Sciatic nerve (tissue), 2 donors: ENCODE measurements at places on chromosomes 1 and 21. TPM values are rescaled to one million over a fixed set of nuclear protein-coding genes. Genes with fewer than 3 reads are reported as not detected.
A peak's percentile ranks its signal among the peaks of the same experiment; 100 is the strongest.

The SLFNL1 gene
- 0.62 TPM for total RNA-seq

The SFN gene
- total RNA-seq, result 0.53 TPM

The SUMO3 gene
- 65.5 TPM for total RNA-seq

The SELE gene
- 20.1 TPM for total RNA-seq

The S100A1 gene
- 99.7 TPM for total RNA-seq

The SAMD11 gene
- total RNA-seq, result 6.4 TPM

The TBX19 gene
- 6.7 TPM for total RNA-seq

The TFF3 gene
- 6.1 TPM for total RNA-seq

The IVL gene
- total RNA-seq, result not detected

The RHBDL2 gene
- 0.22 TPM for total RNA-seq

GRCh38 chr1:186102547-186103148 is 272.4 kb downstream of the TPR start:
- no peak for DNase-seq

GRCh38 chr1:57536749-57537423 is 113.0 kb upstream of the DAB1 start:
- DNase-seq, result no peak

- no peak for DNase-seq
Observed at GRCh38 chr1:116201911-116202310, 90.7 kb downstream of the MAB21L3 start.

GRCh38 chr21:45991606-45992300 is 10.2 kb downstream of the COL6A1 start:
- DNase-seq, result peak; percentile 55

DNA sequence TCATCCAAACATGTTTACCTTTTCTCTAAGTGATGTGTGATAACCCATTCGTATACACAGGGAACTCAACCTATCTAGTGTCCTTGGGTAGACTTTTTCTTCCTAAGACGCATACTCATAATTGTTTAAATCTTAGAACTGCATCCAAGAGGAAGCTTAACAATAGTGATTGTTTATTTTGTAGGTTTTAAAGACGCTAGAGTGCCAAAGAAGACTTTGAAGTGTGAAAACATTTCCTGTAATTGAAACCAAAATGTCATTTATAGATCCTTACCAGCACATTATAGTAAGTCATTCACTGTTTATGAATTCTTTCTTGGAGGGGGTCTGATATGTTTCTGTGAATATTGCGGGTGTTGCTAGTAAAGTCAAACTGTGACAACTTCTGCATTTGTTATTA is 25.4 kb downstream of the PLA2G4A start:
- no peak for DNase-seq

DNA sequence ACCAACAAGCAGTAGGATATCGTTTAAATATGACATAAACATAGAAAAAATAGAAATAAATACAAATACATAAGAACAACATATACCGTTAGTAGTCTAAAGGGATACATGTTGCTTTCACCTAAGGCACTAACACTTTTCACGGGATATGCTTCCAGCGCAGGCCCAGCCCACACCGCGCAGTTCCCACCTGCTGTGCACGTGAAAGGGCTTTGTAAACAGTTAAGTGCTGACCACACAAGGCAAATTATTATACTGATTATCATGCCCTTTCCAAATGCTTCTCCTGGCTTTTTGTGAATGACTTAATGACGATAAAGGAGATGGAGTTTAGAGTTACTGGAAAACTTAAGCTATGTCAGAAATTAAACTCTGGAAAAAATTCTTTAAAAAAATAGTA is 11.3 kb upstream of the IL22RA1 start:
- DNase-seq, result no peak

GRCh38 chr1:66550243-66550642 is 16.3 kb downstream of the SGIP1 start:
- no peak for DNase-seq

- no peak for DNase-seq
Observed at GRCh38 chr1:168421399-168422004, 122.3 kb downstream of the XCL2 start.

- no peak for DNase-seq
Observed at GRCh38 chr1:63618011-63618410, 24.8 kb downstream of the PGM1 start.

GRCh38 chr1:98344731-98345130 is 316.8 kb upstream of the SNX7 start:
- DNase-seq, result no peak

DNA sequence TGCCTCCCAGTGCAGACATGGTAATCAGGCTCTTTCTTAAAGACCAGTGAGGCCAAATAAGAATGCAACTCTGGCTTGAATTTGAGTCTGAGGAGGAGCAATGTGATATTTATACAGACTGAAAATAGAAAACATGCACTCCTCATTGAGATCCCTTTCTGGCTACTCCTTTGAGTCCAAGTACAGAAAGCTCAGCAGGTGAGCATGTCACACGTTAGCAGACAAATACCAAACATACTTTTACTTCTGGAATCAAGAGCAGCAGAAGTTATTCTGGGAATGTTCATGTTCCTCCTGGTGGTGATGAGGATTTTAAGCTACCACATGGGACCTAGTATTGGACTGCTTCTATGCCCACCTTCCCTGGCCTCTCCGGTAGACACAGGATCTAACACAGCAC is 48.3 kb downstream of the PGBD5 start:
- DNase-seq, result no peak

DNA sequence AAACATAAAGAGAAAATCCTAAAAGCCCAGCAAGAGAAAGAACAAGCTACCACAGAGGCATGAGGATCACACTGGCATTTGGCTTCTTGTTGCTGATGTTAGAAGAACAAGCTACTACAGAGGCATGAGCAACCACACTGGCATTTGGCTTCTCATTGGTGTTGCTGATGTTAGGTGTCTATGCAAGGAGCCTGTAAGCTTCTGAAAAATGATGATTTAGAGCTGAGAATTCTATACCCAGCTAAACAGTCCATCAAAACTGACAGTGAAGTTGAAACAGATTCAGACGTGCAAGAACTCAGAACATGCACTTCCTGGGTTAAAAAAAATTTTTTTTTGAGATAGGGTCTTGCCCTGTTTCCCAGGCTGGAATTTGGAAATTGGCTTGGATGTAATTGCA is 37.8 kb upstream of the ADARB1 start:
- DNase-seq, result no peak

DNA sequence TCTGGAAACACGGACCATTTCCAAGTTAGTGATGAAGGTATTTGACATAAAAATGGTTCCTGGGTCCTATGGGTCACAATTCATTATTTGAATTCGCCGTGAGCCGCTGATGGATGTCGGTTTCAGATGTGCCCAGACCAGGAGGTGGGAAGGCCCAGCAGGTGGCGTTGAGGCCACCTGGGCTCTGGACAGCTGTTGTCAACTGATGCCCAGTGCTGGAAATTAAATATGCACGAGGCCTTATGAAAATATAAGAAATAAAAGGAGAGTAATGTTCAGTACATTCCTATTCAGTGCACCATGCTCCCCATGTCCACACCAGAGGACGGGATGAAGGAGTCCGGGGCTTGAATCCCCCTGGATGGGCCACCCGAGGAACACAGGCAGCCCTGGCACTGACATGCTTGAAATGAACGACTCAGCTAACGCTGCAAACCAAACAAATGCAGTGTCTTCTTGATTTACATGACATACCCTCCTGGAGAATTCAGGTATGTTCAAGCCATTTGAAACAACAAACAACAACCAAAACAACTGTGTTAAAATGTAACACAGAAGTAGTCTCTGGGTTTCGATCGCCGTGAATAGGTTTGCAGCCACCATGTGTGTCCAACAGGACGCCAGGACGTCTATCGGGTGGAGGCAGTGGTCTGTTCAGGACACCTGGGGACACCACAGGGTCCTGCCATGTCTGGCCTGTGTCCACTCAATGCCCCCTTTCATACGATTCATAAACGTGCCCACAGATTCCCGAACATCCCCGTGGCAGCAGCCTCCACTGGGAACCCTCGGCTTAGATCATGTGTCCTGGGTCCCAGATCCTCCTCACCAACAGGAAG is 6.1 kb downstream of the TFF3 start:
- DNase-seq, result peak; percentile 38

- no peak for DNase-seq
Observed at GRCh38 chr1:7535016-7535415, 236.1 kb upstream of the VAMP3 start.

DNA sequence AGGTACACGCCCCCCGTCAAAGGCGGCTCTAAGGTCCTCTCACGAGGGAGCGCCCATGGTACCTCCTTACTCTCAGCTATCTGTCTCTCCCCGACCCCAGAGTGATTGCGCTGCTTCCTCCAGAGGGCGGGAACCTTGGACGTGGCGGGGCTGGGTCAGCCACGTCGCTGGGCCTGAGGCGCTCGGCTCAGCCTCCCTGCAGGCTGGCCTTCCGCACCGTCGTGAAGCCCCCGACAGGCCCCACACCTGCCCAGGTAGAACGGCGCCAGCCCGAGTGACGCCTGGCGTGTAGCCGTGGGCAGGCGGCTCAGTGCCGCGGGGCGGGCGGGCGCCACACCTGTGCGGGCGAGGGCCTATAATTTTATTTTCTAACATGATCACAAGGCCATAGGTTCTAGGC is 122.2 kb upstream of the BEND5 start:
- no peak for DNase-seq

GRCh38 chr21:31347435-31348032 is 3.5 kb upstream of the TIAM1 start:
- DNase-seq, result no peak

- DNase-seq, result no peak
Observed at GRCh38 chr1:193013005-193013404, 46.2 kb downstream of the UCHL5 start.

DNA sequence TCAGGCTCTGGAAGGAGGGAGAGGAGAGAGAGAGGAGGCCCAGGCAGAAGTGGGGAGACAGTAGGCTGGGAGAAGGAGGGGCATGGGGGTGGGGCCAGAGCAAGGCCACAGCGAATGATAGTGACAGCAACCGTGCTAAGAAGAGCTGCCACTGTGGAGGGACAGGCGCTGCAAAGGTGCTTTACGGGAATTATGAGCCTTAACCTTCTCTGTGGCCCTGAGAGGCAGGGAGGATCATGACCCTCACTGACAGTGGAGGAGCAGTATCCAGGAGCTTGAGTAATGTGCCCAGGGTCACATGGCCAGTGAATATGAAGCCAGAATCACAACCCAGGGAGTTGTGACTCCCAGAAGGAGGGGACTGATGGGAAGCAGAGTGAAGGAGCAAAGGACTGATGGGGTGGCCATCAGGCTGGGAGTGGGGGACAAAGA is 53.4 kb upstream of the RPL11 start:
- no peak for DNase-seq

DNA sequence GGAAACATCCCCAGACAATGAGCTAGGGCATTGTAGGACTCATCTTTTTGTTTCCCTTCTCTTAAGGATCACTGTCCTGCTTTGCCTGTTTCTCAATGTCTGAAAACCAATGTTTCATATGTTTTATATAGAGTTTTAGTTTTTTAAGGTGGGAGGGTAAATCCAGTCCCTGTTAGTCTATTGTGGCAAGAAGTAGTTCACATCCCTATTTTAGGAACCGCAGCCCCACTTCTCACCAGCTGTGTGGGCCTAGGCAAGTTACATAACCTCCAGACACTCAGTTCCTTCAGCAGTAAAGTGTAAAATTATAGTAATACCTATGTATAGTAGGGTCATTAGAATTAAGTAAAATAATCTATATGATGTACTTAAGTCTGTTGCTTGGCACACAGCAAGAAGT is 105.8 kb upstream of the WLS start:
- DNase-seq, result no peak

- no peak for DNase-seq
Observed at GRCh38 chr1:73576083-73576482, 621.9 kb downstream of the LRRIQ3 start.

- DNase-seq, result no peak
Observed at GRCh38 chr1:110519125-110519810, at the start of gene KCNA10. KCNA10 (minus strand) TSS chr1:110519175; CDS start chr1:110518787, 388 bp downstream.

DNA sequence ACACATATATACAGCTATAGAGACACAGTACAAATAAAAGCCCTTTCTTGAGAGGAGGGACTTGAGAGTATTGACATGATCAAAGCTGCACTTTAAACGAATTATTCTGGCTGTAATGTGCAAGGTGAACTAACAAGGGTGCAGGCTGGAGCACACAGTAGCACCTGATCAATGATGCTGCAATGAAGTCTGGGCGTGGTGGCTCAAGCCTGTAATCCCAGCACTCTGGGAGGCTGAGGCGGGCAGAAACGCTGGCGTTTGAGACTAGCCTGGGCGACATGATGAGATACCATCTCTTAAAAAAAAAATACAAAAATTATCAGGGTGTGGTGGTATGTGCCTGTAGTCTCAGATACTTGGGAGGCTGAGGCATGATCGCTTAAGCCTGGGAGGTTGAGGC is 14.1 kb upstream of the CTH start:
- no peak for DNase-seq

DNA sequence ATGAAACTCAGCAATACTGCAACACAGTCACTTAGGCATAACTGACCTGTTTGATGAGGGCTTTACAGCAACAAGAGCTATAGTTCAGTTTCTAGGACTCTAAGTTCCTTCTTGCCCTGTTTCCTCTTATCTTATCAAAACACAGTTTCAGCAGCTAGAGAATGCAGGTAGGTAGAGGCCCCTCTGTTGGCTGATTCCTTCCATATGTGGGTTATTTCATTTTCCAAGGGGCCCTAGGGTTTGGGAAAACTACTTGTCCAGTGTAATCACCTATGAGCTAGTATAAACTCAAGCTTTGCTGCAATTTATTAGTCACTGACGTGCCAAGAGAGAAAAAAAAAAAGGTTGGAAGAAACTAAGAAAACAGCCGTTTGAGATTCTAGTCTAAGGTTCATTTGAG is 607.7 kb upstream of the USP24 start:
- DNase-seq, result no peak

DNA sequence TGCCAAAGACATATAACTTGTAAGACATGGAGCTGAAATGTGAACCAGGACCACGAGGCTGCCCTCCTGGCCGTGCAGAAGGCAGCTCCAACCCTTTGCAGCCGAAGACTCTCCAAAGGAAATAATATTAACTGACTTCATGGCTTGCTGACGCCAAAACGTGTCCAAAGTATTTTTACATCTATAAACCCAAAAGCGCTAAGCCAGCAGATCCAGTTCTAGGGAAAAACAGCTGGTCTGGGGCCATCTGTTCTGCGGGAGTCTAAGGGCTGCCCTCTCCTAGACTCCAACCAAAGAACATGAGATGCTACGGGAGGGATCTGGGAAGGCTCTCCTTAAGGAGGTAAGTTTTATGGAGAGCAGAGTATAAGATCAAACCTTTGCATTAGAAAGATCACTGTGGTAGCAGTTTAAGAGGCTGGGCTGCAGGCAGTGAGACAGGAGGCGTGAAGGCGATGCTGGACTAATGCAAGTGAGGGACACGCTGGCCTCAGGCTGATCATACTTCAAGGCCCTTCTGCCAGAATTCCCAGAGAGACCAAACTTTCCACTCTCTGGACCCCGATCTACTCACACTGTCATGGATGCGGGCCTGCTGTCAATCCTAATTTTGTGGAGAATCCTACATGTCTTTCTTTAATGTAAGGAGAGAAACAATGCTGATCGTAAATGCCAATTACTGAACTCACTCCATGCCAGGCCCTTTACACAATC is 1.2 kb downstream of the TMEM53 start:
- DNase-seq, result peak; percentile 56
